Fibroblast of pulmonary artery (primary cell): ENCODE measurements at places on chromosomes 13 and 19.

GRCh38 chr13:110200276-110200870 is 106.6 kb downstream of the COL4A1 start:
- DNase-seq, result no peak

- DNase-seq, result no peak
Measured at GRCh38 chr13:79688741-79689140, 207.8 kb downstream of the NDFIP2 start.

GRCh38 chr13:35718084-35718483 is 241.6 kb upstream of the MAB21L1 start:
- DNase-seq, result no peak

DNA sequence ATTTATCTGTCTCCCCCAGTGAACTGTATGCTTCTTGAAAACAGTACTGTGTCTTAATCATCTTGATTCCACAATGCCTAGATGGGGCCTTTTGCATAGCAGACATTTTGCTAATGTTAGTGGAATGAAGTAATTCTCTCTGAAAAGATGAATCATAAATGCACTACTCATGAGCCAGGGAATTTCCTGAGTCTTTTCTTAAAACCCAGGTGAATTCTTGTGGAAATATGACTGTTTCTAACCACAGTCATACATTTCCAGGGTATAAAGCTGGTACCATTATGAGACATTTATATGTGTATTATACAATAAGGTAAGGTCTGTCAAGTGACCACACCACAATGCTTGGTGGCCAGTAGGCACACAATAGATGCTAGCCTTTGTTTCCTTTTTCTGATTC is 5.5 kb upstream of the KCTD4 start:
- DNase-seq, result peak; percentile 92

- DNase-seq, result no peak
Measured at GRCh38 chr13:34587576-34587975, 354.5 kb upstream of the NBEA start.

GRCh38 chr13:32376642-32377415 is 51.1 kb downstream of the N4BP2L1 start:
- no peak for DNase-seq

DNA sequence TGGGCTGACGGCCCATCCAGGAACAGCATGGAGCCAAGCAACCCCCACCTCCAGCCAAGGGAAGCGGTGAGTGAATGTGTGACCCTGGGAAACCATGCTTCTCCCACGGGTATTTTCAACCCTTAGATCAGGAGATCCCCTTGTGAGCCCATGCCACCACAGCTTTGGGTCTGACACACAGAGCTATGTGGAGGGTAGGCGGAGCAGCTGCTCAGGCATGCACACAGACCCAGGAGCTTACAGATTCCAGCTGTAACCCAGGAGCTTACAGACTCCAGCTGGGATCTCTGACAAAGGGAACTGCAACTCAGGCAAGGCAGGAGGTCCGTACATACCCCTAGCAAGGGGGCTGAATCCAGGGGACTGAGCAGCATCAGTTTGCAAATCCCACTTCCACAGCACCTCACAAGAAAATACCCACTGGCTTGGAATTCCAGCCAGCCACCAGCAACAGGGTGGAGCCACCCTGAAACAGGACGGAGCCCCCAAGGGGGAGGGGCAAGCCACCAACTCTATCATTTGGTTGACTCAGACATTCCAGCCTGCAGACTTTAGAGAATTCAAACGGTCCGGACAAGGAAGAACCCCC is 40.8 kb upstream of the RFXAP start:
- DNase-seq, result peak; percentile 22

DNA sequence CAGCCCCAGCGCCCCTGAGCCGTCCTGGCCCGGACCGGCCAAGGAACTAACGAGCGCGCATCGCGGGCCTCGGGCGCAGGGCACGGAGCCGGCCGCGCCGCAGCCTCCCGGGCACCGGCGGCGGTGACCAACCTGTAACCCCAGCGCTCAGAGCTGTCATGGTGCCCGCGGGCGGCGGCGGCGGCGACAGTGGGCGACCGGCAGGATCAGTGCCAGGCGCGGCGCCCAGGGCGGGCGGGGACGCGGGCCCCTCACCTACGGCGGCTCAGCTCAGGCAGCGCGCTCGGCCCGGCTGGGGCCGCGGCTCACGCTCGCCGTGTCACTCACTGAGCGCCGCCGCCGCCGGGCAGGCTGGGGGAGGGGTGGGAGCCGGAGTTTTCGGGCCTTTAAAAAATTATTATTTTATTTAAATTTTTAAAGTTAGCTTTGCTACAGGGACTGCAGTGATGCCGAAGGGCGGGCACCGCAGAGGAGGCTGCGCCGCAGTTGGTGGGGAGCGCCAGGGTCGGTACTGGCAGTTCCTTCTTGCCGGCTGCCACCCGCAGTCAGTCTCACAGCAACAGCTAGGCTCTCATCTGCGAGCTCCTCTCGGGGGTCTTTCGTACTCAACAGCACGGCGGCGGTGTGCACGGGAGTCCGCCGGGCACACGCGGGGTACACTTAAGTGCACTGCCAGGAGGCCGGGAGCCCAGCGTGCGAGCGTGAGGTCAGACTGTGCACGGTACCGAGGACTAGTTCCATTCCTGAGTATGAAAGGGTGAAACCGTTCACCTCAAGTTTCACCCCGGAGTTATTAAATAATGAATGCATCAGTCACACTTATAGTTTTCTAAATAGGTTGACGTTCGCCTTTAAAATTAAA is at the start of gene NALCN:
Gene NALCN (minus strand): TSS at position 328 of the 862 bp plus-strand sequence. CDS start 17,382 bp downstream, outside the sequence.
- DNase-seq, result peak; percentile 9

DNA sequence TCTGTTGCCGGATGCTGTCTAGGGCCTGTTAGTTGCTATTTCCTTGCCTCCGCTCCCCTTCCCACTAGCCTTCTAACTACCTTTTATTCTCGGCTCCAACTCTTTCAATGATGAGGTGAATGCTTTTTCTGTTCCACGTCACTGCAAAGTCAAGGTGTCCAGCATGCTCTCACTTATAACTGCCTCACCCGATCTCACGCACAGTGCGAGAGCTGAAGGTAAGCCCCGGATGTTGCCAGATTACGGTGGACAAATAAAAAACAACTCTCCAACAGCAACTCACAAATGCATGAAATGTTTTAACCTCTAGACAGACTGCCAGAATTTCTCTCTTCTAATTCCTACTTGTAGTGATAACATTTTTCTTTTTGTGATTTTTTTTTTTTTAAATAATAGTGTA is 169.9 kb downstream of the STK24 start:
- no peak for DNase-seq

DNA sequence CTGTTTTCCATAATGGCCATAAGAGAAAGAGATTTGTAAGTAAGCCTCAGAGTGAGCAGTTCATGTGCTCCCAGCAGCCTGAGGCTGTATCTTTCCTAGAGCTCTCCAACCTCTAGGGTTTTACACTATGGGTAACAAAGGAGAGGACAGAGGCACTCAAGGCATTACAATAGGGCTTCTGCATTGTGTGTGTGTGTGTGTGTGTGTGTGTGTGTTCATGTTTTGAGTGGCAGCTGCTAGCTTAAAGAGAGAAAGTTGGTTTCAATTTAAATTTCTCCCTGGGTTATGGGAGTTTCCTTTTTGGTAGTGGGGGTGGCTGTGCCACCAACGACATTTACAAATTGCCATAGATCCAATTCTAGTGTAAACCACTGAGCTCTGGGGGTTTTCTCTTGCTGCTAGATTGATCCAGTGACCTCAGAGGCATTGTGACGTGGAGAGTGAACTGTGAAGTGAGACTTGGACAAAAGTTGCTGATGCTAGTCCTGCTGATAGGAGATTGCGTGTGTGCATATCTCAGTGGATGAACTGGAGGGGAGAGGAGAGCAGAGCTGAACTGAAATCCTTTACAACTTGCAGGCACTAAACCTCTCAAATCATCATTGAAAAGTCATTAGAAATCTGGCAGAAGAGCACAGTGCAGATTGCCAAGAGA is 67.2 kb upstream of the OLFM4 start:
- no peak for DNase-seq

DNA sequence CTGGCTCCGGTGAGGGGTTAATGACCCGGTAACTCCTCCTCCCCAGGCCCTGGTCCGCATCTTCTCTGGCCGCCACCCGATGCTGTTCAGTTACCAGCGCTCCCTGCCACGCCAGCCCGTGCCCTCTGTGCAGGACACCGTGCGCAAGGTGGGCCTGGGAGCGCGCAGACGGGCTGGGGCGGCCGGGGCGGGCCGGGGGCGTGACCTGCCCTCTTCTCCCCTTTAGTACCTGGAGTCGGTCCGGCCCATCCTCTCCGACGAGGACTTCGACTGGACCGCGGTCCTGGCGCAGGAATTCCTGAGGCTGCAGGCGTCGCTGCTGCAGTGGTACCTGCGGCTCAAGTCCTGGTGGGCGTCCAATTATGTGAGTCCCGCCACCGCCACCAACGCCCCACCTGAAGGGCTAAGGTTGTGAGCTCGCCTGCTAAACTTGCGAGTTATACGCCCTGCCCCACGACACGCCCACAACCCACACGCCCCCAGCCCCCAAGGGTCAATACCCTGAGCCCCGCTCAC is 10.4 kb downstream of the CPT1C start:
- DNase-seq, result no peak

DNA sequence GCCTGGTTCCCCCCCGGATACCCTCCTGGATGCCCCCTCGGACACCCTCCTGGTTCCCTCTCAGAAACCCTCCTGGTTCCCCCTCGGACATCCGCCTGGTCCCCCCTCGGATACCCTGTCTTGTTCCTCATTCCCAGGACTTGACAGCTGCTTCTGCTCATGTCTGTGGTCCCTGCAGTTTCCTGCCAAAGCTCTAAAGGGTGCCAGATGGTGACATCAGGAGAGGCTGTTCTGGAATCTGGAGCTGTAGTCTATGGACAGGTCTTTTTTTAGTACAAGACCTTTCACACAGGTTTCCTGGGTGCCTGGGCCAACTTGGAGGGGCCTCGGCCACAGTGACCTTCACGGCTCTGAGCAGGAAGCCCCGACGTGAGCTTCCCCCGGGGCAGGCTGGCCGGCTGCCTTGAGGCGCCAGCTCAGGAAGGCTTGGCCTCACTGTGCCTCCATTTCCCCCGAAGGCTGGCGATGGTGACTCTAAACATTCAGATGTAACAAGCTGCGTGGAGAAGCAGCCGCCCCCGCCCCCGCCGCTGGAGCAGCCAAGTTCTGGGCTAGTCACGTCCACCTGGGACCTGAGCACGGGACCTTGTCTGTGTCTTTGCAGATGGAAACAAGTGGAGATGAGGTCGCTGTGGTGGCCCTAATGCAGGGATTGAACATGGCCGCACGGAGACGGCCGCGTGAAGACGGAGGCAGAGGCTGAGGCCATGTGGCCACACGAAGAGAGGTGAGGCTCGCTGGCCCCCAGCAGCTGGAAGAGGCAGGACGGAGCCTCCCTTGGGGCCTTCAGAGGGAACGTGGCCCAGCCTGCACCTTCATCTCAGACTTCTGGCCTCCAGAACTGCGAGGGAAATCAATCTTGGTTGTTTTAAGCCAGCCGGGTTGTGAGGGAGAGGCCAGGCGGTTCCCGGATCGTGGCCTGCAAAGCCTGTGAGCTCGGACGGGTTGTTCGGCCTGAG is 12.7 kb downstream of the SGTA start:
- peak; percentile 74 for DNase-seq

DNA sequence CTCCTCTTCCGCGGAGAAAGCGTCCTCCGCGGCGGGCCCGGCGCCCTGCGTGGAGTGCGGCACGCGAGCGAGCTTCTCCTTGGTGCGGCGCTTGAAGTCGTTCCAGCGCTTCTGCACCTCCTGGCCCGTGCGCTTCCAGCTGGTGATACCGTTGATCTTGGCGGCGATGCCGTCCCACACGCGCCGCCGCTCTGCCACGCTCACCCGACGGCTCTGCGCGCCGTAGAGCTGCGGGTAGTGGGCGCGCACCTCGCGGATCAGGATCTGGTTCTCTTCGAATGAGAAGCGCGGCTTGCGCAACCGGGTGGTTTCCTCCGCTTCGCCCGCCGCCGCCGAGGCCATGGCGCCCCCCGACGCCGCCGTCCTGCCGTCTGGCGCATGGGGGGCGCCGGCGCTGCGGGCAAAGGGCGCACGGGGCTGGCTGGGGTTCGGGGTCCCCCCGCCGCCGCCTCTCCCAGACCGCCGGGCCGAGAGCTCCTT is 941 bp downstream of the MYPOP start:
- peak; percentile 59 for DNase-seq

- no peak for DNase-seq
Measured at GRCh38 chr19:9148697-9149096, 8.5 kb downstream of the ZNF317 start.

GRCh38 chr19:10173527-10173926 is 21.2 kb downstream of the DNMT1 start:
- DNase-seq, result peak; percentile 32
